Fibroblast of skin of right quadriceps (primary cell): ENCODE measurements at places on chromosomes 1 and 21.
A peak's percentile ranks its signal among the peaks of the same experiment; 100 is the strongest.

DNA sequence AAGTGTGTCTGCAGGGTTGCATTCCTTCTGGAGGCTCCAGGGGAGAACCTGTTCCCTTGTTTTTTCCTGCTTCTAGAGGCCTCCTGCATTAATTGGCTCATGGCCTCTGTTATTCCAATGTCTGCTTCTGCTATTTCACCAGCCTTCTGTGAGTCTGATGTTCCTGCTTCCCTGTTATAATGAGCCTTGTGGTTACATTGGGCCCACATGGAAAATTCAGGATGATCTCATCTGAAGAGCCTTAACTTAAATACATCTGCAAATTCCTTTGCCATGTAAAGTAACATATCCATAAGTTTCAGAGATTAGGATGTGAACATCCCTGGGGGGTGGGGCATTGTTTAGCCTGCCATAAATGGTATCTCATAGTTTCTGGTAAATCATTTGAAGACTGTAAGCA lies 181.1 kb downstream of the RWDD3 start:
- peak; percentile 3 for DNase-seq

- DNase-seq, result no peak
Measured at GRCh38 chr1:40243351-40243750, 4.4 kb upstream of the TMCO2 start.

GRCh38 chr1:31977385-31978131 lies 36.1 kb upstream of the KHDRBS1 start:
- DNase-seq, result peak; percentile 93

- no peak for DNase-seq
Measured at GRCh38 chr1:216616425-216616824, 106.8 kb downstream of the ESRRG start.

DNA sequence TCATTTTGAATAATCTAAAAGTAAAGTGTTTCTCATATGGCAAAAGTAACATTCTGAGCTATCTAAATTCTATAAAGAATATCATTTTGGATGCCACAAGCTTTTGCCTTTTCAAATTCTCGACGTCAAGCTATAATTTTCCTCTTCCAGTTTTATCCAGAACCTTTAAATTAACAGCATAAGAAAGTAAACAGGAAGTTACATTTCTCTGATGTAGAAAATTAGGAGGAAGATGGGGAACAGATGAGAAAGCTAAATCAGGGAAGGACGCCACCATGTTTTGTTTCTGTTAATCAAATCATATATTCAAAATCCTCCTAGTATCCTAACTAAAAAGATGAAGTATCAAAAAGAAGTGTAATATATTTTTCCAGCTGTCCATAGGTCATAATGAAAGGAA lies 8.8 kb upstream of the CAMSAP2 start:
- DNase-seq, result no peak
